ENCODE measurements at places on chromosomes 4 and X.

DNA sequence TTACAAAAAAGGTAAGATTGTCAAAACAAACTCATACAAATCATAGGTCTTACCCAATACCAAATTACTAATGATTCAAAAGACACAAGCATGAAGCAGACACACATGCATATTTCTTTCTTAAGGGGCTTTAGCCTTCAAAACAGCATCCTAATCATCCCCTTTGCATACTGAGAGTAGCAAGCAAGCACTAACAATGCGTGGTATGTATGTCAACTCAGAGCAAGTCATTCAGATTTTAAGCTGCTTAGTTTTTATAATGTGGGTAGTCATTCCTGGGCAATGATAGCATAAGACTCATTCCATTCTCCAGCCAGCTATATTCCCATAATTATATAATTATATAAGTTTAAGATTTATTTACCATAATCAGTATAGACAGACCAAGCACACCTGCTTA, 219.6 kb downstream of the DKK2 start:
- DNase-seq: no peak

DNA sequence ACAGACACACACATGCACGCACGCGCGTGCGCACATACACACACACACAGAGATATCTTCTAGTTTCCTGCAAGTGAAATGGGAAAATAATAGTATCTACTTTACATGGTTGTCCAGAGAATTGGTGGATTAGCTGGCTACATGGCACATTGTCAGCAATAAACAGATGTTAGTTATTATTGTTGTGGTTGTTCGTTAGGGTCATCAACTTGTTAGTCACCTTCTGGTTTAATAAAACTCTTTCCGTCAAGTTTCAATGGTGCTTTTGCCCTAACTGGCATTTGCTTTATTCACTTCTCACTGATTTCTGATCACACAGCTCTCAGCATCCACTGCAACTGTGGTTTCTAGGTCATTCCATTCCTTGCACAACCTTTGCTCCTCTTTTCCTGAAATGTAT, 25.4 kb upstream of the RASL11B start:
- DNase-seq: no peak

DNA sequence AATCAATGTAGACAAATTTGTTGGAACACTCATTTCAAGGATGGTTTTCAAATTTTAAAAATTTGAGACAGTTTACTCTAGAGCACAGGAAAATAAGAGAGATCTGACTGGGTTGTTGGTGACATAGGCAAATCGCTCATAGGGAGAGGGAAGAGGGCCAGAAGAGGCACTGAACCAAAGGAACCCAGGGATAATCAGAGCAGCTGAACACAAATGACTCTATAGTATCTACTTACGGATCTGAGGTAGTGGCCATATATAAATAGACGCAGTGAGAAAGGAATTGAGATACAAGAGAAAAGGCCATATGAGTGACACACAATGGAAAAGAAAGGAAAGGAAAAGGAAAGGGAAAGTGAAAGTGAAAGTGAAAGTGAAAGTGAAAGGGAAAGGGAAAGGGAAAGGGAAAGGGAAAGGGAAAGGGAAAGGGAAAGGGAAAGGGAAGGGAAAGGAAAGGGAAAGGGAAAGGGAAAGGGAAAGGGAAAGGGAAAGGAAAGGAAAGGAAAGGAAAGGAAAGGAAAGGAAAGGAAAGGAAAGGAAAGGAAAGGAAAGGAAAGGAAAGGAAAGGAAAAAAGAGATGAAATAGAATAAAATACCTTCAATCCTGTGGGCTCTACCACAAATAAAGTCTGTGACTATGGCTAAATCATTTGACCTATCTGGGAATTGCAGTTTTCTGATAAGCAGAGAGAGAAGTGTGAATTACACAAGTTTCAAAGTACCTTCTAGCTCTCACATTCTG, 759.2 kb downstream of the DMD start:
- DNase-seq: no peak

DNA sequence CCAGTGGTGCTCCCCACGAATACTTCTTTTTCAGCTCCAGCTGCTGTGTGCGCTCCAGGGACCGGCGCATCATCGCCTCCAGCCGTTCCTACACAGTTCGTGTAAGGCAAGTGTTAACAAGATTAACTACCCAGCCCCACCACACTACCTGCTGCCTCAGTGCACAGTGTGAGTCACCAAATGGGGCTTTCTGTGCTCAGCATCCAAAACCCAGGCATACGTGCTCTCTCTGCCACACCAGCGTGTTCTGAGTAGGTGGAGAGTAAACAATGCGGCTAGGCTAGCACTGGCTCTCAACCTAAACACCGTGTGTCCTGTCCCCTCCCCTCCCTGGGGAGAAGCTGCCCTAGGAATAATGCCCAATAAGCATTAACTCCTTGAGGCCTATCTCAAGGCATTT, 60.0 kb downstream of the MAP7D2 start:
- DNase-seq: no peak

DNA sequence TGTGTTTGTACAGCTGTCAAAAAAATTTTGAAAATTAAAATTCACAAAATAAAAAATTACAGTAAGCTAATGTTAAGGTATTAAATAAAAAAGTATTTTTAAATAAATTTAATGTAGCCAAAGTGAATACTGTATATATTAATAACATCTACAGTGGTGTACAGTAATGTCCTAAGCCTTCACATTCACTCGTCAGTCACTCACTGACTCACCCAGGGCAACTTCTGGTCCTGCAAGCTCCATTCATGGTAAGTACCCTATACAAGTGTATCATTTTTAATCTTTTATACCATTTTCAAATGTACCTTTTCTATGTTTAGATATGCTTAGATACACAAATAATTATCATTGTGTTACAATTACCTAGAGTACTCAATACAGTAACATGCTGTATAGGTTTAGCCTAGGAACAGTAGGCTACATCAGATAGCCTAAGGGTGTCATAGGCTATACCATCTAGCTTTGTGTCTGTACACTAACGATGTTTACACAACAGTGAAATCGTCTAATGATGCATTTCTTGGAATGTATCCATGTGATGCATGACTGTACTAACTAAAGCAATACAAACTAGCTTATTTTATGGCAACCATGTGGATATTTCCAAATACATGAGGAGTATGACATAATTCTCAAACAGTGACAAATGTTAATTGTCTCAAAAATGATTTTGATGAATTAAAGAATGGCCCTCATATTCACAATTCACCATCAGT, 13.7 kb downstream of the DDX60 start:
- no peak for DNase-seq

DNA sequence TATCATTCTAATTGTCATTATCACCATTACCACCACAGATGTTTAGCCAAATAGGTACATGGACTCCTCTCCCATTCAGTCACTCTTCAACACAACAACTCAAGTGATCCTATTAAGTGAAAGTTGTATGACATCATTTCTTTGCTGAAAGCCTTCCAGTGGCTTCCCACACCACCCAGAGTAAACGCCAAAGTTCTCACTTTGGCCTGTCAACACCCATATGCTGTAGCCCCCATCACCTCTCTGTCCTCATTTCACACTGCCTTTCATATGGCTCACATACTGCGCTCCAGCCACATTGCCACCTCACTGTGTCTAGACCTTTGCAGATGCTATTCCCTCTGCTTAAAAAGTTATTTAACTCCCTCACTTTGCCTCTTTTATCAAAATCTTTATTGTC, 682.3 kb downstream of the ADGRL3 start:
- DNase-seq: no peak

DNA sequence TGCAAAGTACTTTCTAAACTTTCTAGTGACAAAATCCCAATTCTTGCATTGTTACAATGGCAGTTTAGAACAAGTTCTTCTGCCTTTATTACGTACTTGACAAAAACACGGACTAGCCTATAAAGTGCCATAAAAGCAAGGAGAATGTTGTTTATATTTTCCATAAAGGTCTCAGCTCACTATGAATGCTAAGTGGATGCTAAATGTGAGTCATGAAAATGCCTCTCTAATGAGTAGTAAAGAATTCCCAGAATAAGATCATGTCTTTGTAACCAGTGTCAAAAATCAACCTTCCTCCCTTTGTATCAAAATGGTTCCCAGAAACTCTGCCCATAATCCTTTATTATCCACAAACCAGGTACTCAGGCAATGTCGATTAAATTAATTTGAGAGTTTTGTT, 539.8 kb upstream of the SLIT2 start:
- DNase-seq: no peak

GRCh38 chrX:13511241-13511943, 58.0 kb upstream of the EGFL6 start:
- no peak for DNase-seq

- DNase-seq: no peak
Measured at GRCh38 chr4:39134683-39135306, 47.5 kb upstream of the WDR19 start.

- DNase-seq: no peak
Measured at GRCh38 chr4:53432528-53433424, 55.3 kb downstream of the FIP1L1 start.

All from stimulated activated naive CD4-positive, alpha-beta T cell (primary cell).